Stimulated activated CD4-positive, alpha-beta T cell treated with anti-CD3 and anti-CD28 coated beads, Interleukin-2, amount 100 ng/mL, for 48 hours (primary cell): ENCODE measurements at places on chromosomes 6 and 20.

- no peak for DNase-seq
Measured at GRCh38 chr6:73064266-73064665, 161.0 kb downstream of the KHDC1L start.

GRCh38 chr20:48094196-48094749 lies 309.0 kb upstream of the SULF2 start:
- no peak for DNase-seq

DNA sequence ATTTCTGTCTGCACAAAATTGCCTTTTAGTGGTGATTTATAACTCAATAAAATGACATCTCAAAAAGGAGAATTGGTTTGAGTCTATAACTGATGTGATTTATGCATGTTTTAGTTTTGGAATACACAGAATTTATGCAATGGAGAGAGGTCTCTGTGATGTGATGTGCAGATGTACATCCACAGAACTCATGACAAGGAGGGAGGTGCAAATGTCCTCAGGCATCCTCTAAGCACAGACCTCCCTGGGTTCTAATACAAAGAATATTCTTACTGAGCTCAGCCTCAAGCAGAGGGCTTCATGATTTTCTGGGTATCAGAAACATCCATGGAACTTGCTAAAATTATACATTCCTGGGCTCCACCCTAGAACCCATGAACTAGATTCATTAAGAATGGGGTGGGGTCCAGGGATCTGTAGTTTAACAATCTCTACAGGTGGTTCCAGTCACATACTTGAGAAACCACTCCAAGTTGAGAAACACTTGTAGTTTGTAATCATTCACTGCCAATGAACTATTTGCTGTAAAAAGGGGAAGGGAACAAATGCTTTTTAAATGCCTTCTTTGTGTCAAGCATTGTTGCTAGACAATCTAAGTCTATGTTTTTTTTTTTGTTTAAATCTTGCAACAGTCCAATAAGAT lies 60.2 kb upstream of the NEDD9 start:
- DNase-seq = no peak

GRCh38 chr20:51889466-51889865 lies 87.1 kb upstream of the SALL4 start:
- no peak for DNase-seq

DNA sequence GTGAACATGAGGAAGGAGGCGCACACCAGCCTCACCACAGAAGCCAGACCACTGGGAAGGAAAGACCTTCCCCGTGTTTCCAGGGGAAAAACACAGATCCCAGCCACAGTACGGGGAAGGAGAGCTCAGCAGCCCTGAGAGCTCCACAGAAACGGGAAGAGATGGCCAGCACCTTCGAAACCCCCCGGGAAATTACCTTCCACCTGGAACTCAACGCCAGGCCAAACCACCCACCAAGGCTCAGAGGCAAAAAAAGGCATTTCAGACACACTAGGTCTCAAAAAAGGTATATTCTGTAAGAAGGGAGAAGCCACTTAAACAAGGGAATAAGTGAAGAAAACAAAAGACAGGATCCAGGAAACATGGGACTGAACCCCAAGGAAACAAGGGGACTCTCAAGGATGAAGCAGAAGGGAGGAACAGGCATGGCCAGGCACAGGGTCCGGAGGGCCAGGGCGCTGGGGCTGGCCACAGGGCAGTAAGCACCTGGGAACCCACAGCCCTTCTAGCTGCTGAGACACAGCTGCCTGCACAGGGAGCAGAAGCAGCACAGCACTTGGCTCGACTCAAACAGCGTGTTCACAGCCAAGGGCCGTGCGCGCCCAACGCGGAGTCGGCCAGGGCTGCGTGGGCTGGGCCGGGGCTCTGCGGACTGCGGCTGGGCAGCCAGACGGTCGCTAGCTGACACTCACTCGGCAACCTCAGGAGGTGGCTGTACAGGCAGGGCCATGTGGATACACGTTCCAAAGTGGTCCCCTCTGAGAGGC lies 44.6 kb downstream of the TAF4 start:
- no peak for DNase-seq

DNA sequence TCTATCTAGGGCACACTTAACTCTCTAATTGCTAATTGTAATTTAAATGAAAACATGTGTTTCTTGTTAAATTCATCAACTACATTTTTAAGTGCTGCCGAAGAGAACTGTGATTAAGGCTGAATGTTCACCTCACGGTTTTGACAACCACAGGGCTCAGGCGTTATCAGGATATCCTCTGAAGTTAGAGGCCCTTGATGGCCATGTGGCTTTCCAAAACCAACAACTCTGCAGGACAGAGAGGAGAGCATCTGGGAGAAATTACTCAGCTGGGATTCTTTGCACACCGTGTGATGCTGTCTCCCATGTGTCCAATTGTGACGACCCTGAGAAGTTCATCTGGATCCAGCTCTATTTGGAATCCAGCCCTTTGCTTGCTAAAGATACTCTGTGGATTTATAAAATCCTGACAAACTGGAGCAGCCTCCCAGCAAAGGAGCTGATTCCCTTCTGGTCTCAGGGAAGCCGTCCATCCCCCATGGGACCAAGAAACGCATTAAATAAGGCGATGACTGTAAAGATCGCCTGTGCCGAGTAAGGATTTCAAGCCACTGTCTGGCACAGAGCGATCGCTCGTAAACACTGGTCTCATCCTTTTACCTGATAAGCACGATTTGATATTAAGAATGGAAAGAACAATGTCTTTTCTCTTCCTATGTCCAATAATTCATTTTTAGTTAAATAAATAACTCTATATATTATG lies 401.1 kb downstream of the CD83 start:
- DNase-seq = no peak

DNA sequence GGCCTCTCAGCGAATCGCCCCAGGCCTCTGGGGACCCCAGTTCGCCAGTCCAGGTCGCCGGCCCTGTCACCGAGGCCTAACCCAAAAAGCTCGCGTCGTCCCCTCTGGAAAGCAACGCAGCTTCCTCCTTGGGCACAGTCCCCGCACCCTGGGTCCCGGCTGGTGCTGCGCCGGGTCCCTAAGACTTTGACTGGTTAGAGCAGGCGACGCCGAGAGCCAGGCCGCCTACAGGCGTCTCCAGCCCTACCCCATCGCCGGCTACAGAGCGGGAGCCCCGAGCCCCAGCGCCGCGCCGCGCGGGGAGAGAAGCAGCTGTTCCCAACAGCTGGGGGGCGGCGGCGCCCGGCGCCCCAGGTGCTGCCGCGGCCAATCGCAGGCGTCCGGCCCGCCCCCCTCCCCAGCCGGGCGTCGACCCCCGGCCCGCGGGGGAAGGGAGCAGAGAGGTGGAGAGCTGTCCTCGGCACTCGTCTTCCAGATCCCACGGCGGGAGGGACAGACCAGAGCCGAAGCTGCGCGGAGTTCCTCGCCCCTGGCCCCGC lies 540 bp upstream of the RBM24 start:
- DNase-seq = no peak

DNA sequence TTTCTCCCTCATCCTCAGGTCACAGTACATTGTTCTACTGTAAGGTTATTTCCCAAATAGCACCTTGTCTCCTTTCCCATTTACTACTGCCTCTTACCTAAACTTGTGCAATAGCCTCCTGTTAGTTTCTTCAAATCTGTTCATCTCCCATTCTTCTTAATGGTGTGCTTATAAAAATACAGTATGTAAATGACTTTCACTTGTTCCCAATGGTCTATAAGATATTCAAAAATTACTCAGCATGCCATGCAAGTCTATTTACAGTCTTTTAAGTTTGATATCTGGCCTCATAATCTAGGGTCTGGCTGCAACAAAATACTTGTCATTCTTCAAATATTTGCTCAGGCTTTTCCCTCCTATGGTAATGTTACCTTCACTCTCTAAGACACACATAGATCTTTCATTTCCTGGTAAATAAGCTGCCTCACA lies 31.5 kb upstream of the RHAG start:
- DNase-seq = no peak

DNA sequence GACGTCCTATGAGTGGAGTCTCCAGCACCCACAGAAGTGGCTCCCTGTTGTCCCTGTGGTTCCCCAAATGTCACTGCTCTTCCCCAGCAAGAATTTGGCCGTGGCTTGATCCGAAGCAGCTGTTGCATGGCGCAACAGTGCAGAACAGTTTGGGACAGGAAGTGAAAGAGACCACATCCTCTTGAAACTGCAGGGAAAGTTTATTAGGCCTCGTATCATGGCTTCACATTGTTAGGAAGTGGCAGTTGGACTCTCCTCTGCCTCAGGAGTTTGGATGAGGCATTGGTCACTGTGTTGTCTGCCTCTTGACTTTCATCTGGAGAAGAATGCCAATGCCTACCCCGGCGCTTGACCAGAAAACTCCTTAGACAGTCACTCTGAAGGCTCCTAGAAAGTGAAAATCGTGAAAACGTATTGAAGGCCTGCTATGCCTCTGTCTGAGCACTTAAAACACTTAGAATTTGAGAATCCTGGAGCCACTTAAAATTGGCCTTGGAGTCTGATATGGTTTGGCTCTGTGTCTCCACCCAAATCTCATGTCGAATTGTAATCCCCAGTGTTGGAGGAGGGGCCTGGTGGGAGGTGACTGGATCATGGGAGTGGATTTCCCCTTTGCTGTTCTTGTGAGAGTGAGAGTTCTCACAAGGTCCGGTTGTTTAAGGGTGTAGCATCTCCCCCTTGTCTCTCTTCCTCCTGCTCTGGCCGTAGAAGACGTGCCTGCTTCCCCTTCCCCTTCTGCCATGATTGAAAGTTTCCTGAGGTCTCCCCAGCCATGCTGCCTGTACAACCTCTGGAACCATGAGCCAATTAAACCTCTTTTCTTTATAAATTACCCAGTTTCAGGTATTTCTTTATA lies 334.9 kb upstream of the JARID2 start:
- DNase-seq = no peak

DNA sequence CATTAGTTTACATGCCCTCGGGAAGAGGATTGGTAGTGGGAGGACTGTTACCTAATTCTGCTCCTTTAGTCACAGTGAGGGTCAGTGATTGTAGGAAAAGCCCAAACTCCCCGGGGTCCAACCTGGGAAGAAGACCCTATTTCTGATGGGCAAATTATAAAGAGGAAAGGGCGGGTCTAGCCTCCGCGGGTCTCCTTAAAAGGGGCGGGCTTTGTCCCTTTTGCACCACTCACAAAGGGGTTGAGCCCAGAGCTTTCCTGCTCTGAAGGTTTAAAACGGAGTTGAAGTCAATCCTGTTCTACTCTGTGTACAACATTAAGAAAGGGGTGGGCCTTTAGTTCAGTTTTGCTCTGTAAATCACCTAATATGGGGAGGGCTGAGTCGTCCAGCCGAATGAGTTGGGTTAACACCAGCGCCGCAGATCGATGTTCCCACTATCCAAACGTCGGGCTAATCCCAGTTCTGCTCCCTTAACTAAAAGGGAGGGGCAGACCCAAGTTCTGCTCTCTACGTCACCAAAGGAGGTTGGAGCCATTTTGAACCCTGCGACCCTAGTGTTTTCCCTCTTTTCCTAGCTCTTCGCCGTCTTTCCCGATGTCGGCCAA lies 920 bp upstream of the RNF5 start:
- no peak for DNase-seq

GRCh38 chr6:128713461-128713860 lies 169.5 kb upstream of the LAMA2 start:
- no peak for DNase-seq

- no peak for DNase-seq
Measured at GRCh38 chr20:36181934-36182603, 27.5 kb downstream of the EPB41L1 start.

DNA sequence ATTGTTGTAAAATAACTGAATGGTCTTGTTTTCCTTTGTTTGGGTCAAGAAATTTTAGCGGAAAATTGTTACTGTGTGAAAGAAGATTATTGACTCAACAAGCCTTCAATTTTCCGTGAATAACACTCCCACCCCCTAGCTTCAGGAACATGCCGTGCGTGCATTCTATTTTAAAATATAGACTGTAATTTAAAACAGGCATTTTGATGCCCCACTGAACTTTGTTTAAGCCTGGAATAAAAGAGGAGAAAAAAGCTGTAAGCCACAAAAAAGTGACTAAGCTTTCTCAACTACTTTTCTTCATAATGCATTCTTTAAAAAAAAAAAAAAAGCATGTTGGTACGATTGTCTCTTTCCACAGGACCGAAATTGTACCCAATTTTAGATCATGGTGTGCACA lies 166.0 kb downstream of the ARID1B start:
- no peak for DNase-seq
